ENCODE measurements at places on chromosomes 1 and 21.

GRCh38 chr1:236809148-236809547 is 14.1 kb downstream of the MTR start:
- DNase-seq, result peak; percentile 4

DNA sequence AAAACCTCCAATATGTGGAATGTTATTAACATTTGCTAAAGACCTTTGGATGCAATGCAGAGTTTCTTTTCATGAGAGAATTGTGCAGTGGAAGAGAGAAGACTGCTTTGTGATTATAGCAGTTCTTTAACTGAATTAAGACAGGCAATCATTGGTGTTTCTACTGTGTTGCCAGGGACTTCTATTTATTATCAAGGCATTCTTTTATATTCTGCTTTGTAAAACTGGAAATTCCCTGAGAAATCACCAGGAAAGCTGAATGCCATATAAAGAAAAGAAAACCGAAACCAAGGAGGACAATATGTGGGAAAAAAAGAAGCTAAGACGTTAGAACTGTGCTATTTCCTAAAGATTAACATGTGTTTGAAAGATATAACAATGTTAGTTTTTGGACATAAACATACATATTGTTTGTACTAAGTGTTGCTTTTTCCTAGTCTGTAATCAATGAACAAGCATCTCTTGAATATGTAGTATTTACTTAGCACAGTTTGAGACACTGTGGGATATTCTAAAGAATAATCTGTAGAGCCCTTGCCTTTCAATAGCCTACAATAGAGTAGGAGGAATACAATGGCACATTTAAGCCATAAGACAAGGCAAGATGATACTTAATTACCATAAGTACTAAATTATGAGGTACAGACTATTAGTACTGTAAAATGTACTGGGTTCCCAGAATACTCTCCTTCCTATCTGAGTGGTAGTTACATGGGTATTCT is 47.1 kb downstream of the EXTL2 start:
- peak; percentile 60 for DNase-seq

DNA sequence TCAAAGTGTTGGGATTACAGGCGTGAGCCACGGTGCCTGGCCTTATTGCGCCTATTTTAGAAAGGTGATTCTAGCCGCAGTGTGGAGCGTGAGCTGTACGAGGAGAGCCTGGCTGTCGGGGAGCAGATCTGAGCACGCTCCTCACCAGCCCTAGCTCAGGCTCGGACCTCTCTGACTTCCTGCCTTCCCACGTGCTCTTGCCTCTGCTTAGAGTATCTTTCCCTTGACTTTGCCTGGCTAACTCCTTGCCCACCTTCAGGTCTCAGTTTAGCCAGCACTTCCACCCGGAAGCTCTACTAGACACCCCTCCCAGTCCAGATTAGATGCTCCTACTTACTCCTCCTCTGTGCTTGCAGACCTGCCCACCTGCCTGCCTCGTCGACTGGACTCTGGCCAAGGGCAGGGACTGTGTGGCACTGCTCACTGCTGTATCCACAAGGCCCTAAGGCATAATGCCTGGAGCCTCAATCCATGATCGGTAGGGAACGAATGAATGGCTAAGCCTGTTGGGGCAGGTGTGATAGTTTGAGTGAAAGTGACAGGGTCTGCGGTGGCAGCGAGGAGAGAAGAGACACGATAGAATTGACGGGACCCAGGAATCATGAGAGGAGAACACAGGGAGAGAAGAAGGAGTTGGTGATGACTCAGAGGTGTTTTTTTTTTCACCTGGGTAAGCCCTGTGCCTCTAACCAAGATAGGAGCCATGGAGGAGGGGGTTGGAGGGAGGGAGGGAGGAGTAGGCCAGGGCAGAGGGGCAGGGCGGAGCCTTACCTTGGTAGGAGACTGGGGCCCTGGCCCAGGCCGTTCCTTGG is 28.1 kb upstream of the WASF2 start:
- no peak for DNase-seq

DNA sequence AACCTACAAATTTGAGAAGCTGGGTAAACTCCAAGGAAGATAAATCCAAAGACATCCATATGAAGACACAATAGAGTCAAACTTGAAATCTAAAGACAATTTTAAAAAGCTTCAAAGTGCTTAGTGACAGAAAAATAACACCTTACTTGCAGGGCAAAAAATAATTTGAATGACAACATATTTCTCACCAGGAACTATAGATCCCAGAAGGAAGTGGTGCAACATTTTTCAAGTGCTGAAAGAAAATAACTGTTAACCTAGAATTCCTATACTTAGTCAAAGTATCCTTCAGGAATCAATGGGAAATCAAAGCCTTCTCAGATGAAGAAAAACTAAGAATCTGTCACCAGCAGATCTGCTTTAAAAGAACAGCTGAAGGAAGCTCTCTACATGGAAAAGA is 184.4 kb downstream of the HLX start:
- DNase-seq, result no peak

GRCh38 chr1:93814795-93815340 is 64.1 kb downstream of the DNTTIP2 start:
- no peak for DNase-seq

DNA sequence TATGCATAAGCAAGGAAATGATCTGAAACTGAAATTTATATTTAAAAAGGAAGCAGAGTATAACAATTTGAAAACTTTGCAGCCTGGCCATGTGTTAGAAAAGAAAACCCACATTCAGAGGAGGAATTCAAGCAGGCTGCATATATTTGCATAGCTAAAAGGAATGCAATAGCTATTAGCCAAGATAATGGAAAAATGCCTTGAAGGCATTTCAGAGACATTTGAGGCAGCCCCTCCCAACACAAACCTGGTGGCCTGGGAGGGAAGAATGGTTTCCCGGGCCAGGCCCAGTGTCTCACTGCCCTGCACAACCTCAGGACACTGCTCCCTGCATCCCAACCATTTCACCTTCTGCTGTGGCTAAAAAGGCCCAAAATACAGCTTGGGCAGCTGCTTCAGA is 136.8 kb downstream of the TYW3 start:
- DNase-seq, result no peak

DNA sequence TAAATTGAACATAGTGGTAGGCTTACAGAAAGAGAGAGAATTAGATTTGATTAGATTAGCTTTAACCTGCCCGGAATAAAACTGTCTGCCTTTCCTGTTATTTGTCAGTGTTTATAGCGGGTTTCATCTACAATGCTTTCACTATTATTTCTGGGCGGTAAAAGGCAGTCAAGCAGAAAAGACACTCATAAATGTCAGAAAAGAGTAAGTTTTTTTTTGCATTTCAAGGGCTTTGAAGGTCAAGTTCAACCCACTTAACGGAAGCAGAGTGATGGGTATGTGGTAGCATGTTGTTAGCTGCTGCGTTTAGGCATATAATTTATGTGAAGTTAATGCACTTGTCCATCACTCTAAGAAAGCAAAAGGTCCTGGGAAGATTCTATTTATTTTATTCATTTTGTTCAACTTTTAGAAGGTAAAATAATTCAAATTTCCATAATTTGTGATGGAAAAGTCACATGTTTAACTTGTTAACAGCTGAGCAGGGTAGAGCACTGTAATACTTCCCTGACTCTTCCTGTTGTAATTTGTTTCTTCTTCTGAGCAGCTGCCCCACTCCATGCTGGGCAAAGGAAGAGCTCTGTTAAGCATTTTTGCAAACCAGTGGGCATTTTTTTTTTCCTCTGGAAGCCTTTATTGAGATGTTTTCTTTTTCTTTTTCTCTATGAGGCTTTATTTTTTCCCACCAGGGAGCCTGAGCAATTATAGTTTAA is 220.1 kb downstream of the ST6GALNAC3 start:
- no peak for DNase-seq

- no peak for DNase-seq
These were observed 3.5 kb upstream of the KRTAP10-4 start for GRCh38 chr21:44569861-44570517.

DNA sequence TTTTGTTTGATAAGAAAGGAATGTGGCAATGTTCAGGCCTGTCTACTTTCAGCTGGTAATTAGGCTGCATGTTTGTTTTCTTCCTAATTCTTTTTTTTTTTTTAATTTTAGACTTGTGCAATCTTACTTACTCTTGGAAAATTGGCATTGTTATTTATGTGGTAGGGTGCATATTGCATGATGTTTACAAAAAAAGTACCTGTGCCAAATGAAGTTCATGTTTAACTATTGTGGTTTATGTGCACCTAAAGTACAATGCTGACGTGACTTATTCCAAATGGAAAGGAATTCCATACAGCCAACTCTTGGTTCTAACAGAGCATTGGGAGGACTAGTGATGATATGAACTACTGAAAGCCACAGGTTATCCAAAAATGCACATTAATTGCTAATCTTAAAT is 51.0 kb downstream of the KCNK2 start:
- DNase-seq, result no peak

- no peak for DNase-seq
These were observed 692.2 kb downstream of the USP25 start for GRCh38 chr21:16421965-16422364.

GRCh38 chr1:14696761-14697160 is 98.3 kb downstream of the KAZN start:
- no peak for DNase-seq

- peak; percentile 3 for DNase-seq
These were observed 346.9 kb upstream of the DAB1 start for GRCh38 chr1:57770772-57771171.

DNA sequence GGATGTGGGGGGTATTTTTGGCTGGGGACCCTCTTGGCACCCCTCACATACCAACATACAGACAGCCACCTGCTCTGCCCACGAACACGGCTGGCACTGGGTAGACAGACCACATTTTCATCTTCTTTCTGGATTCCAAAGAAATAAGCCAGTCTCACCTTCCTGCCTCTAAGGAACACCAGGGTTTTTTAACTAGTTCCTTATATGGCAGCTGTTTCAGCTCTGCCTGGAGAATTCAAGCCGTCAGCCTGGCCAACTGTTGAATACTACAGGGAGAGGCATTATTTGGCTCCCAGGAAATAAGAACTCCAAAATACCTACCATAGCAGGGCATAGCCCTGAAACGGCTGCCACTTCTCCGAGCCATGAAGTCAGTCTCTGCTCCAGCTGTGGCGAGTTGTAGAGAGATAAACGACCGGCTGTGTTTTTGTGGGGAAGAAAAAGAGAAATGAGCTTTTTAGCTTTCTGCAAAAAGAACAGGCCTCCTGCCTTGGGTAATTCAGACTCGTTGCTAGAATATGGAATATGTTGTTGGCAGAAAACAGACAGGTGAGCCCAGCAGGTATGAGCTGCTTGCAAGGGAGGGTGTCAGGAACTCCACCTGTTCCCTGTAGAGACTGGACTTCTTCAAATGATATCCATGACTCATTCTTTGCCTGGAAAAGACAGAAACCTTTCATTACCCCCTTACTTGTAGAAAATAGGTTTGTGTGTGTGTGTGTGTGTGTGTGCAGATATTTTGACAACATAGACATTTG is 51.8 kb downstream of the MT1HL1 start:
- DNase-seq, result no peak

GRCh38 chr1:46991083-46991923 is 32.2 kb upstream of the CYP4X1 start:
- peak; percentile 7 for DNase-seq

DNA sequence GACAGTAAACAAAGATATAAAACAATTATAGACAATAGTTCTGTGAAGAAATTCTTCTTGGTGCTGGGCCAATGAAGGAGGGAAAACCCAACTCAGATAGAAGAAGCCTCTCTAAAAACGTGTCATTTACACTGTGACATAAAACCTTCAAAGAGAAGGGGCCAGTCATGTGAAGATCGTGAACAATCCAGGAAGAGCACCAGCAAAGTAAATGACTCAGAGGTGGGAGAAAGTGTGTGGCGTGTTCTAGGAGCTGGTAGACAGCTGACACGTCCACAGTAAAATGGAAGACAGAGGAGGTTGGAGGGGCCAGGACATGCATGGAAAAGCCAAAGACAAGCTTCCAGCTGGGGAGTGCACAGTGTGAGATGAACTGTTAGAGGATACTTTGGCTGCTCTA is 143.6 kb downstream of the VAV3 start:
- no peak for DNase-seq

GRCh38 chr21:19475525-19475924 is 1071.9 kb upstream of the TMPRSS15 start:
- DNase-seq, result peak; percentile 36

DNA sequence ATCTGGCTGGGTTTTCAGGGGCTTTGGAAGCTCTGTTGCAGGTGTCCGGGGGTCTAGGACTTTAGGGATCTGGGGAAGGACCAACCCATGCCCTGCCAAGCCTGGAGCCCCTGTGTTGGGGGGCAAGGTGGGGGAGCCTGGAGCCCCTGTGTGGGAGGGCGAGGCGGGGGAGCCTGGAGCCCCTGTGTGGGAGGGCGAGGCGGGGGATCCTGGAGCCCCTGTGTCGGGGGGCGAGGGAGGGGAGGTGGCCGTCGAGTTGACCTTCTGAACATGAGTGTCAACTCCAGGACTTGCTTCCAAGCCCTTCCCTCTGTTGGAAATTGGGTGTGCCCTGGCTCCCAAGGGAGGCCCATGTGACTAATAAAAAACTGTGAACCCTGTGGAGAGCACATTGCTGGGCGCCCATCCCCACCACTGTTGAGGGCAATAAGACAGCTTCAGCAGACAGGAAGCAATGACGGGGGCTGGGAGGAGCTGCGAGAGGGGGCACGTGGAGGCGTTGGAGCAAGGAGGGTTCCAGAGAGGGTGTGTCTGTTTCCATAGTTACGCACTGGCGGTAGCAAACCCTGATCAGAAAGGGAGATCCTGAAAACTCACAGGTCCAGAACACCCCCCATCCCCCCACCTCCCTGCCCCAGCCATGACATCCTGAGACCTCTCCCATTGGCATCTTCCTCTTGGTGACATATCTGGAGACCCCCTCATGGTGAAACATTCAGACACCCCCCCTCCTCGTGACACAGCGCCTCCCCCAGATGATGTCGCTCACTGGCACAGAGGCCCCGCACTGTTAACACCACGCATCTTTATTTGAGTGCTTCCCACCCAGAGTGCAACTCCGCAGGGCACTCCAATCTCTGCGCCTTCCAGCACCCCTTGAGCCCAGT is 8.4 kb downstream of the MYBPH start:
- DNase-seq, result no peak

DNA sequence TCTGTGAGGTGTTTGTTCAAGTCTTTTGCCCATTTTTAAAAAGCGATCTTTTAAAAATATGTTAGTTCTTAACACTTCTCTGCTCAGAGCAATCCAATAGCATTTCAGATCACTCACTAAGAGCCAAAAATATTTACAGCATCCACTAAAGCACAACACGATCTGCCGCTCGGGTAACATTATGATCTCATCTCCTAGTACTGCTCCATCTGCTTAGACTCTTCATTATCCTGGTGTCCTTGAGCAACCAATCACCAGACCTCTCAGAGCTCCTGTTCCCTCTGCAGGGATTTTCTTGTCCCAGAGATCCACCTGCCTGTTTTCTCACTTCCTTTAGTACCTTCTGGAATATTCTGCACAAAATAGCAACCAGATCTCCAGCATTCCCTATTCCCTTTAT is 235.3 kb upstream of the ESRRG start:
- no peak for DNase-seq

GRCh38 chr1:43370564-43370963 is 2.8 kb upstream of the ELOVL1 start:
- DNase-seq, result no peak

GRCh38 chr1:112242470-112242869 is 153.5 kb upstream of the CTTNBP2NL start:
- no peak for DNase-seq
